SK-MEL-5 (cell line): ENCODE measurements at places on chromosomes 4 and X. TPM values are rescaled to one million over a fixed set of nuclear protein-coding genes. Genes with fewer than 3 reads are reported as not detected.

LDB2 gene
- total RNA-seq, result 0.08 and 0.61 TPM in 2 replicates

PPP1R2C gene
- not detected in 2 replicates for total RNA-seq

SHISA3 gene
- total RNA-seq, result not detected in 2 replicates

PRRG3 gene
- total RNA-seq, result not detected in 2 replicates

SPATA4 gene
- not detected in 2 replicates for total RNA-seq

GPR119 gene
- not detected in 2 replicates for total RNA-seq
